ENCODE measurements at places on chromosomes 5 and 9.
A peak's percentile ranks its signal among the peaks of the same experiment; 100 is the strongest.

- no peak for DNase-seq
Measured at GRCh38 chr5:89954916-89955315, 454.6 kb downstream of the CETN3 start.

DNA sequence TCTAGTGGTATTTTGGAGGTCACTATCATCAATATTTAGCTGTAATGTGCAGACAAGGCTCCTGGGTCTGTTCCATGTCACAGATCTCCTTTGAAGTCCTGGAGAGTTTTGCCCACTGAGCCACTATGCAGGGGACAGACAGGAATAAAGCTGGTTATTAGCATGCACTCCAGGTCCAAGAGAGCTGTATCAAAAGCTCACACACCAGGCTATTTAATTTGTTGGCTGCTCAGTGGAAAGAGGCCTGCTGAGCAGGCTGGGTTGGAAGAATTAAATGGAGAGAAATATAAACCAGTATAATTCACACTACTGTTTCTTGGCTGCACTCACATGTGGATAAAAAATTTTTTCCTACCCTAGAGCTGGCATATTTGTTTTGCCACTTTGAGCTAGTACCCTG lies 113.8 kb upstream of the TAF11L2 start:
- no peak for DNase-seq

DNA sequence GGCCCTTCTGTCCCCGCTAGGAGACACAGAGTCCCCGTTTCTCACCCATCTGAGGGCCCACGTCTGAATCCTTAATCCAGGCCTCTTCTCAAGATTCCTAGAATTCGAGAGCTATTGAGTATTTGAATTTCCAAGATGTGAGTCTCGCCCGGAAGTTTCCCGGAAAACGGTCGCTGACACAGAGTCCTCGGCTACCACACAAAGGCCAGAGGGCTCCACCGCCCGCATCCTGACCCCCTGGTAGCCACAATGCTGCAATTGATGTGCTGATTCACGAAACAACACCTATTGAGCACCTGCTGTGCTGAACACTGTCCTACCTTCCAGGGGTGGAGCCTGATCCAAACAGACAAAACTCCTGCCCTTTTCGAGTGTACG lies 670 bp upstream of the FBP1 start:
- DNase-seq: no peak

DNA sequence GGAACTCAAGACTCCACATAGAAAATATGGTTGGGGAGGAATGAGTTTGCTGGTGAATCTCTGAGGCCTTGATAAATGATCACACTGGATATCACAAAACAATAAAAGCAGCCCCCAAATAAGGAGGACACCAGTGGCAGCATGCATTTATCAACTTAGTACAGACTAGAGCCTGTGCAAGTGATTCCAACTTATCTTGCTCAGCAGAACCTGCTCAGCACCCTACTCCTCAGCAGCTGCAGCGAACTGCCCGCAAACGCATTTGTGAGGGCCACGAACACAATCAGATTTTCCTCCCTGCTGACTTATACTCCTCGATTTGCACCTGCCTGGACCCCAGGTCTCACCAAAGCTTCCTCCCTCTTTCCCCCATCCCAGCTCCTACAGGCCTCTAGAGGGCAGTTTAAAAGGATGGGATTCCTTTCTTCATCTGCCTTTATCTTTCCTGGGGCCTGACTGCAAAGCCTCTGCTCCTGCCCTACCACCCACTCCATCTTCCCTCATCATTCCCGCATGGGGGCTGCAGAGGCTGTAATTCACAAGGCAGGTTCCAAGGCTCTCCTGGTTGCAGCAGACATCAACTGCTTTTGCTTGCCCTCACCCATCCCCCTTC lies 41.2 kb downstream of the ANKS6 start:
- no peak for DNase-seq

DNA sequence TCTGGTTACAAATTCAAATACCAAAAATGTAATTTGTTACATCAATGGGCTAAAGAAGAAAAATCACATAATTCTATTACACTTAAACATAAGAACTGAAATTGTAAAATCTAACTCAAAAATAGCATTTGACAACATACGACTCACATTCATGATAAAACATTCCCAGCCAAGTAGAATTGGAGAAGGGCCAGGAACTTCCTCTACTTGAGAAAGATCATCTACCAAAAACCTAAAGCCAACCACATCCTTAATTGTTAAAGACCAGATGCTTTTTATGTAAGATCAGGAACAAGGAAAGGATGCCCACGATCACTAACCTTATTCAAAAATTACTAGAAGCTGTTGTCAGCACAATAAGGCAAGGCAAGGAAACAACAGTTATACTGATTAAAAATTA lies 1819.8 kb upstream of the C9orf72 start:
- DNase-seq: no peak

GRCh38 chr5:25744908-25745307 lies 1100.1 kb upstream of the CDH10 start:
- no peak for DNase-seq

- no peak for DNase-seq
Measured at GRCh38 chr9:74960561-74960960, 7.8 kb upstream of the C9orf40 start.

- no peak for DNase-seq
Measured at GRCh38 chr5:95238560-95239325, 46.2 kb downstream of the MCTP1 start.

DNA sequence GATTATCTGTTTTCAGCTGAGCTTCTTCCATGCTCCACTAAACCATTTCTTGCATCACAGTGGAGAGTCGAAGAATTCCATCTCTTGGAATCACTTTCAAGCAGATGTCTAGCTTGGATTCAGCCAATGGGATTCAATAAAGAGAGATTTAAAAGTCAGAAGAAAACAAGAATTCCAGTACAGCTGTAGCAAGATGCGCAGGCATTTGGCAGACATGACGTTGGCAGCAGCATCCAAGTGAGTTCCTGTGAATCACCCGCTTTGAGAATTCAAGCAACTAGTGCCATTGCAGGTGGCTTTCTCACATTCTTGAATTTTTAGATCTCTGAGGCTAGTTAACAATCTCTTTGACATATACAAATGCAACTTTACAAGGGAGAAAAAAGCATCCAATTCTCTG lies 467.0 kb downstream of the CDH10 start:
- no peak for DNase-seq

- no peak for DNase-seq
Measured at GRCh38 chr5:15284706-15285105, 215.3 kb upstream of the FBXL7 start.

DNA sequence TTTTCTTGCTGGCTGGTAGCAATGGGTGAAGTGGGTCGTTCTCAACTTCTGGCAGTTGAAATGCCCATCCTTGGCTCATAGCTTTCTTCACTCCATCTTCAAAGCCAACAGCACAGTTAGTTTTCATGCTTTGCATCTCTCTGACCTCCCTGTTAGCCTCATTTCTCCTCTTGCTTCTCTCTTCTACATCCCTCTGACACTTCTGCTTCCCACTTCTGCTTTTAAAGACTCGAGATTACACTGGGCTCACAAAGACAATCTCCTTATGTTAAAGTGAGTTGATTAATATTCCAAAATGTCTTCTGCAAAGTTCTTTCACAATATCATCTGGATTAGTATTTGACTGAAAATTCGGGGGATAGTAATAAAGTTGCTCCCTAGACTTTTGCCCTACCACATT lies 684.8 kb upstream of the CCNG1 start:
- no peak for DNase-seq

DNA sequence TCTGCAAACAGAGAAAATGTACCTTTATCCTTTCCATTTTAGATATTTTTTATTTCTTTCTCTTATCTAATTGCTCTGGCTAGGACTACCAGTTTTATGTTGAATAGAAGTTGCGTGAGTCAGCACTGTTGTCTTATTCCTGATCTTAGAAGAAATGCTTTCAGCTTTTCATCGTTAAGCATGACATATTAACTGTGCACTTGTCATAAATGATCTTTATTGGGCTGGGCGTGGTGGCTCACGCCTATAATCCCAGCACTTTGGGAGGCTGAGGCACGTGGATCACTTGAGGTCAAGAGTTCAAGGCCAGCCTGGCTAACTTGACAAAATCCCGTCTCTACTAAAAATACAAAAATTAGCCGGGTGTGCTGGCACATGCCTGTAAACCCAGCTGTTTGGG lies 8.2 kb upstream of the ECM2 start:
- no peak for DNase-seq

DNA sequence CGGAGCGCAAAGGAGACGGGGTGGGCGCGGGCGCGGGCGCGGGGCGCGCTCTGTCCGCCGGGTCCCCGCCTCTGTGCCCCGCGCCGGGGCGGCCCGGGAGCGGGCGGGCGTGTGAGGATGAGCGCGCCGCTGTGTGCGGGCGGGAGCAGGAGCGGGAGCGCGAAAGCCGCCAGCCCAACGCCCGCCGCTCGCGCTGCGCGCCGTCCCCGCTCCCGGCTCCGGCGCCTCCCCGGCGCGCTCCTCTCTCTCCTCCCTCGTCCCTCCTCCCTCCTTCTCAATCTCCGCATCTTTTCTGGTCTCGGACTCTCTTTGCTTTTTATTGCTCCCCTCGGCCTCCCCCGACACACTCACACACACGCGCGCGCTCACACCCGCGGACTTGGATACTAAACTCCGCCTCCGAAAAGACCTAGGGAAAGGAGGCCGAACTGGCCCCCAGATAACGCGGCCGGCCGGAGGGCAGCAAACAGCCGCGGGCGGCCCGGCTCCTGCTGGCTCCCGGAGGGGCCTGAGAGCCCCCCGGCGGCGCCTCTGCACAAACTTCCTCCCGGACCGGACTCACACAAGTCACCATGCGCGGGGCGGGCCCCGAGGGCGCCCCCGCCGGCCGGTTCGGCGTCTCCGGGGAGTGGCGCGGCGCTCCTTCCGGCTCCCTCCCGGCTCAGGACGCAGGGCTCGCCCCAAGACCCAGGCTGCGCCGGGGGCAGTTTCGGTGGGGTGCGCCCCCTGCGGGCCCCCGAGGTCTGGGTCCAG lies at the start of gene FIBCD1:
FIBCD1 (minus strand) TSS at position 596 of the 753 bp plus-strand sequence. CDS start 640 bp downstream, outside the sequence.
- peak; percentile 8 for DNase-seq

- no peak for DNase-seq
Measured at GRCh38 chr9:16308645-16309044, 561.8 kb downstream of the BNC2 start.

GRCh38 chr5:135248801-135249231 lies 150.2 kb downstream of the MACROH2A1 start:
- DNase-seq: no peak

GRCh38 chr9:91156451-91157234 lies 205.1 kb downstream of the AUH start:
- no peak for DNase-seq

GRCh38 chr9:135907006-135907430 lies 328 bp downstream of the CAMSAP1 start:
- no peak for DNase-seq

DNA sequence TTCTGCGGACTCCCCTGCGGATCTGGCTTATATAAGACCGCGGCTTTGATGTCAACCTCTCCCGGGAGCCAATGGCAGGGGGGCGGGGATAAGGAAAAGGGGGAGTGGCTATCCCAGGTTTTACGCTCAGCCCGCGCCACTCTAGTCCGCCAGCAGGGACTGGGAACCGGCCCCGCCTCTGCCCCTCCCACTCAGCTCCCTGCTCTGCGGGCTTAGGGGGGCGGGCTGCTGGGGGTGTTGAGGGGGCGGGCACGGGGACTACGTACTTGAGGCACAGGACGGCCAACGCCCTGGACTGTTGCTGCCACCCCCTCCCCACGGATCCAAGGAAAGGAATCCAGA lies at the start of gene HAND1:
HAND1 (minus strand) TSS at position 4 of the 342 bp plus-strand sequence. CDS start 219 bp downstream, outside the sequence.
- DNase-seq: no peak

DNA sequence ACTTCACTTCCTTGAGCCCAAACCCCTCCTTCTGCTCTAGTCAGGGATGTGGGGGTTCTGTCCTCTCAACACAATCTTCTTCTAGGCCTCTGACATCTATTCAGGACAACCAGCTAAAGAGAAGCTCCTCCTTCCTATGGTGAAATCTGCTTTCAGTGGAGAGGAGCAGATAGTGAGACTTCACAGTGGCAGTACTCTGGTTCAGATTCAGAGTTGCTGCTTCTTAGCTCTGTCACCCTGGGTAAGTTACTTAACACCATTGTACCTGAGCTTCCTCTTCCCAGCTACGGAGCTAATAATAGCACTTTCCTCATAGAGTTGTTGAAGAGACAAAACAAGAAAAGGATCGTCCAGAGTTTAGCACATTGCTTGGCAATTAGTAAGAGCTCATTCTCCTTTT lies 77.3 kb upstream of the LARP1 start:
- DNase-seq: no peak

DNA sequence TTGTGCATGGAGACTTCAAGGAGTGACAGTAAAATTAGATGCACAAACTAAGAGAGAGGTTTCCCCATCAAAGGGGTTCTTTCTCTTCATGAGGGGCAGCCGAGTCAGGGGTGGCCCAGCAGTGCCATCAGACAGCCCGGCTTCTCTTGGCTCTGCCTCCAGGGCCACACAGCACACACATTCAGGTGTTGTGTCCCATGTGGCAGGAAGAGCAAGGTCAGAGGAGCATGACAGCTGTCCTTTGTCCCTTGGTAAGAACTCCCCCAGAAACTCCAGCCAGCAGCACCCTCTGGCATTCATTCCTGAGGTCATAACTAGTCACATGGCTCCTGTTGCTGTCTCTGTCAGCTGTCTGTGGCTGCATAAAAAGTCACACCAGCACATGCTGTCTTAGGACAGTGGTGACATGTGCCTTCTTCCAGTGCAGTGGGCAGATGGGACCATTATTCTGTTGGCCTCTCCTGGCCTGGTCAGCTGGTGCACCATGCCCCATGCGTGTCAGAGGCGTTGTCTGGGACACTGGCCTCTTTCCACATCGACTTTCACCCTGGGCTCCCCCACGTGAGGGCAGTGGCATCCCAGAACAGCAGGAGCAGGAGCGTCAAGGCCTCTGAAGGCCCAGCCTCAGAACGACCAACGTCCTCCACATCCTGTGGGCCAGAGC lies 78.4 kb upstream of the OTULINL start:
- DNase-seq: no peak

DNA sequence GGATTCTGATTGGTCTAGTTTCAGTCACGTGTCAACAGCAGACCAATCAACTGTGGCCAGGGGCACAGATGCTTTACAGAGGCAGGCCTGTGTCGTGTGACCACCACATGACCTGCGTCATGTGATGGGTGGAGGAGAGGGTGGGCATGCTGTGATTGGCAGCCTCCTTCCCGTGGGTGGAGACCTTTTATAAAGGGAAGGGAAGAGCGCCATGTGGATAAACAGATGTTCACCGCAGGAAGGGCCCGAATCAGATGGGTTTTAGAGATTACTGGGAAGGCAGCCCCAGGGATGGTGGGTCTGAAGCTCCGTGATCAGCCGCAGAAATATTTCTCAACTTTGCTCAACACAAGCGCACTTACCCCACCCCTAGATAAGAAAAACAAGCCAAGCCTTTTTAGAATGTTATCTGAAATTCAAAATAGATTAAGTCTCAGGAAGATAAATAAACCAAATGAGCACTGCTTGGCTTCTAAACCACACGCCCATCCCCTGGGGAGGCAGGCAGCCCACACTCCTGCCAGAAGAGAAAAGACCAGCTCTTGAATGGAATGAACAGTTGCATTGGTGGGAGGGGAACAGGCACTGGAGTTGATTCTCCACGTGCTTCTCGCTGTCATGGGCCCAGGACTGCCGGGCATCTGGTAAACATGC lies 43.6 kb downstream of the ROPN1L start:
- no peak for DNase-seq

Data from stimulated activated CD4-positive, alpha-beta T cell treated with anti-CD3 and anti-CD28 coated beads, Interleukin-12 subunit alpha, Interleukin-12 subunit beta, amount 100 ng/mL, for 4 hours (primary cell).